GM12892 (cell line): ENCODE measurements at places on chromosomes 1 and 21.
A peak's percentile ranks its signal among the peaks of the same experiment; 100 is the strongest.

- DNase-seq: no peak
Observed at GRCh38 chr1:157111396-157112165, 12.0 kb upstream of the ETV3L start.

GRCh38 chr21:37223804-37224345 is 43.3 kb downstream of the VPS26C start:
- no peak for DNase-seq

DNA sequence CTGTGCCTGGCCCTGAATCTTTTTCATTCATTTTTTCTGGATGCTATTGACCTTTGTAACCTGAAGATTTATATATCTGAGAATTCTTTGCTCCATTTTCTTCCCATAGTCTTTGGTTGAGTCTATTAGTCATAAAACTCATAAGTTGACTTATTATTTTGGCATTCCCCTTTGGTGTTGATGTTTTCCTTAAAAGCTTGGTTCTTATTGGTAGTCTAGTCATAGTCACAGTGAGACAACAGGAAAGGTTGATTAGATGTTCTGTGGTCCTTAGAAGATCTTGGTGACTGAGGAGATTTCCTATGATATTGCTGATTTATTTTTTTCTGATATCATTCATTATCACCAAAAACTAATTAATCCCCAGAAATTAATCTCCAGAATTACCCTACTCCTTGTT is 86.2 kb downstream of the PTPRC start:
- DNase-seq: no peak

GRCh38 chr1:176456795-176457194 is 6.2 kb upstream of the PAPPA2 start:
- no peak for DNase-seq

DNA sequence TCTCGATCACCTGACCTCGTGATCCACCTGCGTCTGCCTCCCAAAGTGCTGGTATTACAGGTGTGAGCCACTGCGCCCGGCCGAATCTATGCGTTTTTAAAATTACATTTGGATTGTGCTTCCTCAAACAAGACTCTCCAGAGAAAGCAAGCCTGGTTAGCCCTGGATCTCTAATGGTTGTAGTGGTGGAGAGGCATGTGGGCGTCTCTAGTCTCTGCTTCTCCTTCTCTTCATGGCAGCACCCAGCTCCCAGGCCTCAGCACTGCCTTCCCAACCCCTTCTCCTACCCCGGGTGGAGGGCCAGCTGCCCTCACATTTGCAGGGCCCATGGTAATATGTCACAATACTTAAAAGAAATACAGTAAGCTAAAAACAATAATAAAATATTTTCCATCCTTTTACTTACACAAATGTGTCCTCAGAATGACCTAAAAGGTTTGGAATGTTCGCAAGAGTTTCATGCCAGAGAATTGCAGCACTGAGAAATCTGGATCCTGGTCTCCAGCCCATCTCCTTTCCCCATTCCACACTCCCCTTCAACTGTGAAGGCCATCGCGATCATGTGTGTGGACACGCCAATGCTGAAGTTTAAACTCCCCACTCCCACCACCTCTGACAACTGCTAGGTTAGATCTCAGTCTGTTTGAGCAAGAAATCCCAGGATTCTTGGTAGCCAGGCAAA is 7.0 kb downstream of the OR14I1 start:
- no peak for DNase-seq

GRCh38 chr1:61173118-61173517 is 90.8 kb downstream of the NFIA start:
- no peak for DNase-seq

- DNase-seq: peak; percentile 54
Observed at GRCh38 chr1:51341876-51342496, 11.6 kb upstream of the TTC39A start.
